Tibial artery (tissue), 4 donors: ENCODE measurements at places on chromosomes 12 and 14.
A peak's percentile ranks its signal among the peaks of the same experiment; 100 is the strongest.

GRCh38 chr12:31644536-31644935 is 15.0 kb upstream of the ETFBKMT start:
- H3K36me3 ChIP-seq: no peaks in the 10 kb centered on the region
- no peaks in the 10 kb centered on the region for H3K4me1 ChIP-seq
- no peaks in the 10 kb centered on the region for H3K27me3 ChIP-seq
- no peak overlapping the region for H3K4me3 ChIP-seq
- DNase-seq: no peak

DNA sequence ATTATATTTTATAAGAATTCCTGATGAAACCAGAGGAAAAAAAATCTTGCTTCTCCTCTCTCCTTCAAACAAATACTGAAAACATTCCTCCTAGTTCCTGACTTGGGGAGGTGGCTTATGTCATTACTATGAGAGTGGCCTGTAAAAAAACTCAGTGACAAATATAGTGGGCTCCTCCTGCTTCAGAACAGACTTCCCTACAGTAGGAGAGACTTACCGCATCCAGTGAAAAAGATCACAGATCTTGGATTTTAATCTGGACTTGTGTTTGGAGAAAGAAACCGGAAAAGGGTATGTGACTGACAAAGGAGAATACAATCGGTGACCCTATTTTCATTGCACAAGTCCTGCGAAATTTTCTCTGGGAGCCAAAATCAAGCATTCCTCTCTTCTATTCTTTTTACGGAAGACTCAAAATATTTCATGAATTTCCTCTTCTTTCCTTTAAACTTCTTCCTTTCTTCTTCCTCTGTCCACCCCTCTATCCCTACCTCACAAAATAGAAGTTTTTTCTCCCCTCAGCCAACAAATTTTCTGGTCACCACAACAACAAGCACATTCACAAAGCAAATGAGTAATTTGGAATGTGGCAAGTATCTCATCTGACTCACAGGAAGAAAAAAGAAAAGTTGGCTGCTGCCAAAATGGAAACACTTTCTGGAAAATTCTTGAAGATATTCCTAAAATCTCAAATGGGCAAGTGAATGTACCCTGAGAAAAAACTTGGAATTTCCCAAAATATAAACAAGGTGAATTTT is 185.1 kb upstream of the CDKN3 start:
- H3K4me1 ChIP-seq: no peaks in the 10 kb centered on the region
- H3K27ac ChIP-seq: peak overlapping the region; percentile 47
- H3K27me3 ChIP-seq: no peaks in the 10 kb centered on the region
- H3K36me3 ChIP-seq: no peaks in the 10 kb centered on the region

GRCh38 chr12:125434131-125434530 is 368.9 kb downstream of the AACS start:
- H3K4me3 ChIP-seq: no peak overlapping the region
- H3K27ac ChIP-seq: no peak overlapping the region
- no peaks in the 10 kb centered on the region for H3K27me3 ChIP-seq
- no peak for DNase-seq

DNA sequence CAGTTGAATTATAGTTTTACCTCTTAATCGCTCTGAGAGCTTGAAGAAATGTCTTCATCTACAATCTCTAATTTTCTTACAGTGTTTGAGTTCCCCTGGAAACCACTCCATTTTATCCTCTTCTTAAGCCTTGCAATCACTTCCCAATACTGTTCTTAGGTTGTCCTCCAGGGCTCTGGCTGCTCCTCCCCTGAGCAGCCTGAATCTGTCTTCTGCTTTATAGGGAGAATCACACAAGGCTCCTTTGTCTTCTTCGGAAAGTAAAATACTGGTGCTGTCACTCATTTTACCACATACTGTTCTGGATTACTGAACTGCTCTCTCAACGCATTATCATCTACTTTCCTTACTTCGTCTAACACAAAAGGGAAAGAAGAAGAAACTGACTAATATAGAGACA is 133.7 kb downstream of the MDGA2 start:
- no peak overlapping the region for H3K27ac ChIP-seq
- no peak overlapping the region for H3K4me3 ChIP-seq
- H3K27me3 ChIP-seq: no peaks in the 10 kb centered on the region
